Renal pelvis (tissue), 12 donors: ENCODE measurements at places on chromosomes 7 and 10. TPM values are rescaled to one million over a fixed set of nuclear protein-coding genes. Genes with fewer than 3 reads are reported as not detected.

TWIST1 gene
- 7.1 TPM for polyA plus RNA-seq

WNT8B gene
- 0.98 TPM for polyA plus RNA-seq

RPEL1 gene
- polyA plus RNA-seq = 0.21 TPM

CCDC3 gene
- 12.7 TPM for polyA plus RNA-seq

H2BK1 gene
- polyA plus RNA-seq = not detected

CTBP2 gene
- 100 TPM for polyA plus RNA-seq

GIMAP4 gene
- 24.8 TPM for polyA plus RNA-seq

DNA sequence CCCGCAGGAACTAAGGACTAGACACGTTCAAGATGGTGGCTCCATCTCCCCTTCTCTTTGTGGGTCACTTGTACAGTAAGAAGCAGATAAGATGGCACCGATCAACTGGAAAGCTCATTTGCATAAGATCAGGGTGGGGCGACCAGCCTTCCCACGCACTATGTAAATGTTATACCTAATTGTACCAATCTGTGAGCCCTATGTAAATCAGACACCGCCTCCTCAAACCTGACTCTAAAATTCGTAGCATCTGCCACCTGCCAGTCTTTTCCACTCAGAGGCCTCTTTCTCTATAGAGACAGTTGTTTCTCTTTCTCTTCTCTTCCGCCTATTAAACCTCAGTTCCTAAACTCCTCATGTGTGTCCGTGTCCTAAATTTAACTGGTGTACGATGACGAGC, 324.5 kb downstream of the PHF14 start:
- no peak for DNase-seq

DNA sequence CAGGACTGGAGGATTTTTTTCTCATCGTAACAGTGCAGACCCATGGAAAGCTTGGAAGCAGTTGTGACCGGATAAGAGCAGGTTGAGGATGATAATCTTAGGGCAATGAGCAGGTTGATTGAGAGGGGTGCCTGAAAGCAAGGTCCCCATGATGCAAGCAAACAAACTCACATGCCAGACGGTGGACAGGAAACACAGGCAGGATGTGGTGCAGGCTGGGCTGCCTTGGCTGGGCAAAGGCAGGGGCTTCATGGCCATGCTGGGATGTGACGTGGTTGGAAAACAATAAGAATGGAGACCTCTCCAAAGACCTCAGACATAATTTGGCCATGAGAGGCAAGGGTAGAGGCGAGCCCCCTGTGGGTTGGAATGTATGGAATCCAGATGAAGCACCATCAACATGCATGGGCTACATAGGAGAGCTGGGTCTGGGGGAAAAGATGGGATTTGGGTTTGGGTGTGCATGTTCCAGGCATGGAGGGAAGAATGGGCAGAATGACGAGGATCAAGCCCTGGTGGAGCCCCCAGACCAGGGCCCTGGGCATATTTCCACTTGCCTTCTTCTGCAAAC, 58.3 kb downstream of the IKZF1 start:
- DNase-seq = no peak

DNA sequence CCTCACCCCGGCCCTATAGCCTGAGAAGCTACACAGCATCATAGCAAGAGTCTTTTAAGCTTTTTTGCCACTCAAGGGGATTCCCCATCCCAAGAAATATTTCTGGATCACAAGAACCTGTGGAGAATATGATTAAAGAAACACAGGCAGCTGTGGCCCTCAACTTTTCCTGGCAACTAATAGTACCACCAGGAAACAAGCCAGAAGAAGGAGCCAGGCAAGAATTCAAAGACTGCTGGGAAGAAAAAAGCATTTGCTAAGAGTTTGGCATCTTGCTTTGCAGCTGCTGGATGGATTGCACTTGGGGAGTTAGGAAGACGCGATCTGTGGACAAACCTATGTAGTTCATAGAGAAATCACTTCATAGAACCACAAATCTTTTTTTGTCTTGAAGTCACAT, 437.8 kb downstream of the PLXDC2 start:
- no peak for DNase-seq

DNA sequence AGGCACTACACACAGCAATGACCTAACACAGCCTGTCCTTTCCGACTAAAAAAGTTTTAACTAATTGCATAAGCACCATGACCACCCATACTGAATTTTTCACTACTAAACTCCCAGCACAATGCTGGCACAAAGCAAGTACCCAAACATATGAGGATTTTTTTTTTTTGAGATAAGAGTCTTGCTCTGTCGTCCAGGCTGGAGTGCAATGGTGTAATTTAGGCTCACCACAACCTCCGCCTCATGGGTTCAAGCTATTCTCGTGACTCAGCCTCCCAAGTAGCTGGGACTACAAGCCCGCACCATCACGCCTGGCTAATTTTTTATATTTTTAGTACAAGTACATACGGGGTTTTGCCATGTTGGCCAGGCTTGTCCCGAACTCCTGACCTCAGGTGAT, 5.1 kb downstream of the UBE2H start:
- DNase-seq = no peak

- no peak for DNase-seq
Observed at GRCh38 chr7:50591480-50592438, 26.6 kb upstream of the DDC start.

GRCh38 chr10:121598263-121599249, at the start of gene FGFR2:
FGFR2 (minus strand) TSS chr10:121598444; CDS start chr10:121593817, 4,627 bp downstream.
- DNase-seq = peak; percentile 91

DNA sequence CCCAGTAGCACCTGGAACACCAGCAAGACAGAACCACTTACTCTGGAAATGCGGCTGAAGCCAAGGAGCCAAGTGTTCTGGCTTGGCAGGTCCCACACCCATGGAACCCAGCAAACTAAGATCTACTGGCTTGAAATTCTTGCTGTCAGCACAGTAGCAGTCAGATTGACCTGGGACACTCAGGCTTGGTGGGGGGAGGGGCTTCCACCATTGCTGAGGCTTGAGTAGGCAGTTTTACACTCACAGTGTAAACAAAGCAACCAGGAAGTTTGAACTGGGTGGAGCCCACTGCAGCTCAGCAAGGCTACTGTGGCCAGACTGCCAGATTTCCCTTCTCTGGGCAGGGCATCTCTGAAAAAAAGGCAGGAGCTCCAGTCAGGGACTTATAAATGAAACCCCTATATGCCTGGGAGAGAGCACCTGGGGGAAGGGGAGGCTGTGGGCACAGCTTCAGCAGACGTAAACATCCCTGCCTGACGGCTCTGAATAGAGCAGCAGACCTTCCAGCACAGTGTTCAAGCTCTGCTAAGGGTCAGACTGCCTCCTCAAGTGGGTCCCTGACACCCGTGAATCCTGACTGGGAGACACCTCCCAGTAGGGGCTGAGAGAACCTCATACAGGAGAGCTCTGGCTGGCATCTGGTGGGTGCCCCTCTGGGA, 121.2 kb downstream of the MTERF1 start:
- no peak for DNase-seq

DNA sequence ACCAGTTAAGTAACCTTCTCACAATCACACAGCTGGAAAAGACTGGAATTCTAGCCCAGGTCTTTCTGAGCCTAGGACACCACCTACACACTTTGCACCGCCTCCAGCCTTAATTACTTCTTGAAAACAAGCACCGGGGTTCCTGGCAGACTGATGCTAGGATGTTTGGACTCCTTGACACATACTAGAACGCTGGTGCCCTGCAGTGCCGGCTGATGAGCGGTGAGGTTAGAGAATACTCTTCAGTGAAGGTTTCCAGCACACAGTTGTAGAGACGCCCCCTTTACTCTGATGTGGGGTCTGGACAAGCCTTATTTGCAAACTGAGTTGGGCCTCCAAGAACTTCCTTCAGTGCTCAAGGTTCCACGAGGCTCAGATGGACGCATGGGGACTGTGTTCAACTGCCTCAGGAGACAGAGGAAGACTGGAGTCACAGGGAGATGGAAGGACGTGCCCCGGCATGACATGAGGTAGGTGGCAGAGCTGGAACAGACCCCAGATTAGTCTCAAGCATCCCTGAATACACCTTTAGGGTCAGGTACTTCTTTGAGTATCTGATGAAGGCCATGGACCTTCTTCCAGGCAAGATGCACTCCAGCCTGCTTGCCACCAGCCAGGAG, 89.6 kb downstream of the COBL start:
- no peak for DNase-seq

DNA sequence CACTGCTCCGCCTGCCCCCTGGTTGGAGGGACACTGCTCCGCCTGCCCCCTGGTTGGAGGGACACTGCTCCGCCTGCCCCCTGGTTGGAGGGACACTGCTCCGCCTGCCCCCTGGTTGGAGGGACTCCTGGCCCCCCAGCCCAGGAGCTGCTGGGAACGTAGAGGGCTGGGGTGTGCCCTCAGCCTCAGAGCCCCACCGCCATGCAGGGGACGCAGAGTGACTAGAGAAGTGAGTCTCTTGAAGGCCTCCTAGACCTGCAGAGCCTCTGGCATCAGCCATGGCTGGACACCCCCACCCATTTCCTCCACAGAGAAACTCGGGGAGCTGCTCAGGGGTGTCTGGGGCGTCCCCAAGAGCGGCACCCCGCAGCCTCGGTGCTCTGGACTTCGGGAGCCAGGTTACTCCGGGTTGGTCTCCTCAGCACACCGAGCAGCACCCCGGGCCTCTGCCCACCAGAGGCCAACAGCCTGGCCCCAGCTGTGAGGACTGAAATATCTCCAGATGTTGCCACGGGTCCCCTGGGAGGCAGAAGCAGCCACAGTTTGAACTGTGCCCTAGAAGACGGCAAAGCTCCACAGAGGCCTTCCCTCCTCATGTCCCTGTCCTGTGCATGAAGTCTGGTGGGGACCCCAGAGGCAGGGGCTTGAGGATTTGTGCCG, 191.9 kb downstream of the ELFN1 start:
- no peak for DNase-seq

DNA sequence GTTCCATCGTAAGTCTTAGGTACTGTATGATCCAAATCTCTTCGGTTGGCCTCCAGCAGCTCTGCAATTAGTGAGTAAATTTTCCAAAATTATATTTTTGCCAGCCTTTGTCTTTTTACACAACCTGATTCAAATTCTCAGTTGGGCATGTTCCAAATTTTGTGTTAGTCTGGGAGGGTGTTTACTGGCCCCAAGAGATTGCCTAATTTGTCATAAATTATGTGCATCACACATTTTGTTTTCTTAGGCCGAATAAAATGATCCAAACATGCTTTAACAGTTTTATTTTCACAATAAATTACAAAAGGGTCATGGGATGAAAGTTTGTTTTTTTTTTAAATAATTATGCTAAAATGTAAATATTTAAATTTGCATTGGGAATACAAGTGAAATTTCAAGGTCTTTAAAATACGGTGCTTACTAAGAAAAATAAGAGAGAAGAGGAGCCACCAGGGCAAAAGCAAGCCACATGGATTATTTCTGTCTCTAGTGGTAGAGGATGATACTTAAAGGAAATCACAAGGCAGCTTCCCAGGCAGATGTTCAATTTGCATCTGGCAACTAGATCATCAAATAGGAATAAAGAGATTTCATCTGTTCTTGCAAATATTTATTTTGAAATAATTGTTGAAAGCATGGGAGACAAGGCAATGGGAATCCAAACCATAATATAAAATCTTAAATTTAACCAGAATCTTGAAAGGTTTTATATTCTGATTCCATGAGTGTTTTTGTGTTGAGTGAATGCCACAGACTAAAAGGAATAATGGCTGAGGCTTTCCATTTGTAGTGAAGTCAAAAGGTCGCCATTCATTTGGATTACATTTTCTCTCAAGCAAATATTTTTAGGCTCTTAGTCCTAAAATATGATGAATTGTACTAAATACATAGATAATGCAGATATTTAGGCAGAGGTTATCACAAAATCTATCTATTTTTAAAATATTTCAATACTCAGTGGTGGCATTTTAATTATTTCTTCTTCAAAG, 111.1 kb downstream of the MDFIC start:
- peak; percentile 50 for DNase-seq

GRCh38 chr7:28544453-28545117, 132.3 kb downstream of the CREB5 start:
- DNase-seq = no peak

- DNase-seq = no peak
Observed at GRCh38 chr10:77619964-77620703, 17.5 kb downstream of the KCNMA1 start.

DNA sequence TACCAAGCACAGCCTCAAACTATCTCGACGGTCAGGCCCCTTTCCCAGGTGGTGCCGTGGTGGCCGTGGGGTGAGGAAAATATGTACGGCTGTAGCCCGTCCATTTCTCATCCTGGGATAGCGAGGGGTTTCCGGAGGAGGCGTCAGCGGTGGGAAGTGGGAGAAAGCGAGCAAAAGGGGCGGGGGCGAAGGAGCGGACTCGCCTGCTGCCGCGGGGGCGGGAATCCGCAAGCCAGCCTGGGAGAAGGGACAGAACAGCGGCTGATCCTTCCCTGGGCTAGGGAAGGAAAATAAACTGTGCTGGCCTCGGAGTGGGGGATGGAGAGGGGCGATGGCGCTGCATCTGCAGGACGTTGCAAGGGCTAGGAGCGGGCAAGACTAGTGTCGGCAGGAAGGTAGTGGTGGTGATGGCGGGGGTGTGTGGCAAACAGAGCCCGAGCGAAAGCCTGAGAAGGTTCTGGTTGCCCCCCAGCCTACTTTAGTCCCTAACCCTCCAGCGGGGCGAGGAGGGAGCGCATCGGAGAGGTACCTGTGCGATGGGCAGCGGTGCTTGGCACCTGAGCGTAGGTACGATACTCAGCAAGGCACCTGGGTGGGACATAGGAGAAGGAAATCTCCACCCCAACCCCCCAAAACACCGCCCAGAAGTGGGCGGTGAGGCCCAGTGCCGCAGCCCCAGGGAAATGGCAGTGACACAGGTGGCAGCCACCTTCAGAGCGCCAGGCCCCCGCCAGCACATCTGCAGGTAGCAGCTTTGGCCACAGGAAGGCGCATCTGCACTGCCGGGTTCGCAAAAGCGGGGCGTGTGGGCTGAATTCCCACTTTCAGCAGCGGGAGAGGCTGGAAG, 49.9 kb upstream of the STEAP1B start:
- peak; percentile 46 for DNase-seq

DNA sequence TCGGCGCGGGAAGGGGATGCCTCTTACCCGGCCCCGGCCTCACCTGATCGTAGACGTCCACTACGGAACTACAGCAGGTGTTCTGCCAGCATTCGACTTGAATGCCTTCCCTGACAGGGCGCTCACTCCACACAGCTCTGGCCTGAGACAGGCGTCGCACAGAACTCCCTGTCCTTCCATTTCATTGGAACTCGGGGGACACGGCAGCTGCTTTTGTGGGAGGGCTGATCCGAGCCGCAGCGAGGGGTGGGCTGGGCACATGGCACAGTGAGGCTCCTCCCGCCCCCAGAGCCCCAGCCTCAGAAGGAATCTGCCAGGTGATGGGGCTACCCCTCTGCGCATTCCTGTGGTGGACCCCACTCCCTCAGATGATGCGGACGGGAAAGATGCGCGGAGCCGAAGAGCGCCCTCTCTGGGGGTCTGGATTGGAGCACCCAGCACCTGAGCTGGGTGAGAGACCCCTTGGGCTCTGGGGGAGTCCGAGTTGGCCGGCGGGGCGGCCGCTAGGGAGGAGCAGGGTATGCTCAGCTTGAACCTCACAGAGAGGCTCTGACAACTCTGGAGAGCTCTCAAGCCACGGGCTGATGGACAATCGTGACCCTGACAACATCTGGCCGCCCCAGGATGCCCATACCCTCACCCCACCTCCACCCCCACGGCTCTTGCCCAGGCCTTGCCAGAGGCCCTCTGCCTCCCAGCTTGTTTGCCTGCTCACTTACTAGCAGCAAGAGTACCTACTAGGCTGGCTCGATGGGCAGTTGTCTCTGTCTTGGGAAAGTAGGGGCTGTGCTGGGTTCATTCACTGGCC, 36.6 kb downstream of the RASGEF1A start:
- DNase-seq = no peak

- DNase-seq = no peak
Observed at GRCh38 chr10:27747096-27747451, 1.5 kb upstream of the MKX start.
